ENCODE measurements at places on chromosomes 11 and 22. TPM values are rescaled to one million over a fixed set of nuclear protein-coding genes. Genes with fewer than 3 reads are reported as not detected.

Gene PARVB
- total RNA-seq, result 10.2 TPM

Gene MAP6
- 3.8 TPM for total RNA-seq

Gene MS4A8
- total RNA-seq, result 1.5 TPM

Gene OR51I1
- total RNA-seq, result not detected

Gene OR5T1
- total RNA-seq, result not detected

Gene OR6A2
- total RNA-seq, result 0.08 TPM

Gene MPEG1
- 0.57 TPM for total RNA-seq

Gene KCNQ1OT1
- 6.6 TPM for total RNA-seq

Gene CHEK1
- 10.0 TPM for total RNA-seq

Gene BTG4
- not detected for total RNA-seq

Gene OR5B21
- not detected for total RNA-seq

Gene SLC7A4
- 140 TPM for total RNA-seq

Gene ASPHD2
- 1.4 TPM for total RNA-seq

Gene EXT2
- 107 TPM for total RNA-seq

Gene NEFH
- 0.08 TPM for total RNA-seq

Gene HPX
- total RNA-seq, result 367 TPM

Gene APOL1
- total RNA-seq, result 6.2 TPM

Gene PLAAT5
- total RNA-seq, result 0.92 TPM

Gene ZNF214
- total RNA-seq, result 3.3 TPM

Data from hepatocyte (in vitro differentiated cells).